Stimulated activated CD8-positive, alpha-beta memory T cell treated with anti-CD3 and anti-CD28 coated beads, Interleukin-4, amount 100 ng/mL, for 4 hours (primary cell): ENCODE measurements at places on chromosomes 6 and 20.

GRCh38 chr6:34315780-34316179, 67.0 kb upstream of the SMIM29 start:
- DNase-seq = no peak

GRCh38 chr20:20343932-20344331, 24.0 kb upstream of the INSM1 start:
- DNase-seq = no peak

- no peak for DNase-seq
Observed at GRCh38 chr6:135423649-135424128, 73.9 kb downstream of the AHI1 start.

- DNase-seq = no peak
Observed at GRCh38 chr6:56757588-56757984, 114.9 kb upstream of the DST start.

DNA sequence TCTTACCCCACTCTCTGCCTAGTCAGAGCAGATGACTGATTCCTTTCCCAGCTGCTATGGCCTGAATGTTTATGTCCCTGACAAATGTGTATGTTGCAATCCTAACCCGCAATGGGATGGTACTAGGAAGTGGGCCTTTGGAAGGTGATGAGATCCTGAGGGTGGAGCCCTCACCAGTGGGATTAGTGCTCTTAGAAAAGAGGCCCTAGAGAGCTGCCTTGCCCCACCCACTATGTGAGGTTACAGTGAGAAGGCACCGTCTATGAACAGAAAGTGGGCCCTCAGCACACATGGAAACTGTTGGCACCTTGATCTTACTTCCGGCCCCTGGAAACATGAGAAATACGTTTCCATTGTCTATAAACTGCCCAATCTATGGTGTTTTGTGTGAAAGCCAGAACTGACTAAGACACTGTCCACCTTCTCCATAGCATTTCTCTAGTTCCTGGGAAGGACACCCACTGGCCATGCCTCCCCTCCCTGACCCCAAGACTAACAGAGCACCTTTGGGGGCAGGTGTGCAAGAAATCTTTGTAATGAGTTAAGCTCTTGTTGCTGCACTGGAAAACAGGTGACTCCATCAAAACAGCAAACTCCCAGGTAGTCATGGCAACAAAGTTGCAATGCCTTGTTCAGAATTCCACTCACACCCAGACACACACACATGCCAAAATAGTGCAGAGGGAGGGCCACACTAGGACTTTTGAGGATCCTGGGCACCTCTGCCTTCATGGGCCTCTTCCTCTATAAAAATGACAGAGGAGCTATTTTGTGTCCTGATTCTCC, 16.2 kb downstream of the GABRR2 start:
- DNase-seq = no peak

- DNase-seq = no peak
Observed at GRCh38 chr6:168852376-168852884, 401.2 kb downstream of the THBS2 start.
